Activated CD4-positive, alpha-beta T cell treated with anti-CD3 and anti-CD28 coated beads for 36 hours (primary cell): ENCODE measurements at places on chromosomes 6 and 20. TPM values are rescaled to one million over a fixed set of nuclear protein-coding genes. Genes with fewer than 3 reads are reported as not detected.

- no peak overlapping the region for H3K27ac ChIP-seq
- peaks cover 5% of the 10 kb centered on the region for H3K4me1 ChIP-seq
- peaks cover 5% of the 10 kb centered on the region for H3K36me3 ChIP-seq
- no peak for DNase-seq
- H3K4me3 ChIP-seq: no peak overlapping the region
Observed at GRCh38 chr6:13368731-13369115, 40.4 kb upstream of the TBC1D7 start.

GRCh38 chr6:25172819-25173218 lies 106.4 kb upstream of the CARMIL1 start:
- peaks cover 34% of the 10 kb centered on the region for H3K4me1 ChIP-seq
- no peak overlapping the region for H3K27ac ChIP-seq
- no peak overlapping the region for H3K4me3 ChIP-seq
- no peaks in the 10 kb centered on the region for H3K27me3 ChIP-seq
- no peaks in the 10 kb centered on the region for H3K36me3 ChIP-seq
- no peak for DNase-seq

FUT9 gene
- total RNA-seq: not detected

HLA-DPA1 gene
- 13.3 TPM for total RNA-seq

LPA gene
- total RNA-seq: not detected

GRCh38 chr6:78810146-78810545 lies 57.2 kb upstream of the IRAK1BP1 start:
- no peak for DNase-seq
- no peaks in the 10 kb centered on the region for H3K4me1 ChIP-seq
- peaks cover 19% of the 10 kb centered on the region for H3K27me3 ChIP-seq
- no peaks in the 10 kb centered on the region for H3K36me3 ChIP-seq
- H3K4me3 ChIP-seq: no peak overlapping the region
- H3K27ac ChIP-seq: no peak overlapping the region

EPHA7 gene
- total RNA-seq: not detected

DNA sequence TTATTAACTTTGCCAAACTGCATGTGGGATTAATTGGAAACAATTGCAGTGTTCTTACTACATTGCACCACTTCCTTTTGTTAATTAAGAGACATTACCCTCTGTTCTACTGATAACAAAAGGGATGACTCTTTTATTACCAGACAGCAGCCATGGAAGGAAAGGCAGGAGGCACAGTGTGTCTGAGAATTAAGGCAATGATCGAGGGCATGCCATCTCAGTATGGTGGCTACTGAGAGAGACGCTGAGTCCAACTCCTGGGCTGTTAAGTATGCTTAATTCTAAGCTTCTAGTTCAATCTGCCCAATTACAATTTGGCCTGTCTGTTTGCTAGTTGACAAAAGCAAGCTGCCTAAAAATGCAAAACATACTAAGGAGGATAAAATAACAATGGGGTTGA lies 227.4 kb downstream of the PHACTR1 start:
- H3K4me1 ChIP-seq: peaks cover 3% of the 10 kb centered on the region
- no peak overlapping the region for H3K27ac ChIP-seq
- H3K4me3 ChIP-seq: no peak overlapping the region

DNA sequence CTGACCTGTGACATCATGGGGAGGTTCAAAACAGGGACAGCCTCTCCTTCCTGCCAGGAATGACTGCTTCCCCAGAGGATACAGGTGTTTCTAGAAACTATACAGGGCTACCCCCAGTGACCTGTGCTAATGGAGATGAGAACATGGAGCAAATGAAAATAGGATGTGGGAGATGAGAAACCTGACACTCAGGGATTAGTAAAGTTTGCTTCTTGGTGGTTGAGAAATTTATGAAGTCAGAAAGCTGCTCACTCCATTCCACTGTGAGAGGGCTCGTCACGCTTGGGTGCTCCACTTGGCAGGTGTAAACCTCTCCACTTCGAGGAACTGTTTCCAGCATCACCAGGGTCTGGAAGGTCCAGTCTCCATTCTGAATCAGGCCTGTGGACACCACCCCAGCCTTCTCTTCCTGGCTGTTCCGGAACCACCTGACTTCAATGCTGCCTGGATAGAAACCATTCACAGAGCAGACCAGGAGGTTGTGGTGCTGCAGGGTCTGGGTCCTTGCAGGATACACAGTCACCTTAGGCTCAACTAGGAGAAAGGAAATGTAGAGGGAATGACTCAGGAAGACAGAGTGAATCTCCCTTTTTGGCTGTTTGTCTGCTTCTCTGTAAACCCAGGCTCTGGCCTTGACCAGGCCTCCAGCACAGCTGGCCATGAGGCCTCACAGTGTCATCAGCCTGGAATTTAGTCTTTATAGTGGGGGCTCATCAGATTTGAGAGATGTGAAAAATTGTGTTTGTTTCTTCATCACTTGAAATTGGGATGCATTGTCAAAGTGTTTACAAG lies 10.8 kb downstream of the HLA-DRB5 start:
- DNase-seq: no peak
- H3K27me3 ChIP-seq: no peaks in the 10 kb centered on the region
- no peaks in the 10 kb centered on the region for H3K4me1 ChIP-seq
- no peak overlapping the region for H3K4me3 ChIP-seq
- no peaks in the 10 kb centered on the region for H3K36me3 ChIP-seq
- H3K27ac ChIP-seq: no peak overlapping the region

DNA sequence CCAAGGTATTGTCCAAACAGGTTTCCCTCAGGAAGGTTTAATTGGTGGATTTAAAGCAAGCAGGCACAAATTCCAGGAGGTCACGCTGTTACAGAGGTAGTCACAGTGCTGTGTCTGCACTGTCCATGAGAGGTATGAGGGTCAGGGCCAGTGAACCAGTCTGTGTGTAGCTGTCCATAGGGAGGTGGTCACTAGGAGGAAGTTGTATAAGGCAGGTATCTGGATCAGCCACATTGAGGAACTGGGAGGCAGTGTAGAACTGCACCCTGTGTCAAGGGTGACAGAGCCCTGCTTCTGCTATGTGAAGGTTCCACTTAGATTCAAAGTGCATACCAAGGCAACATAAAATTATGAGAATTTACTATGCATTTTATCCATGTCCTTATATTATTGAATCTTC lies 73.3 kb downstream of the MAP3K4 start:
- H3K36me3 ChIP-seq: peaks cover 5% of the 10 kb centered on the region
- H3K27ac ChIP-seq: no peak overlapping the region
- H3K27me3 ChIP-seq: no peaks in the 10 kb centered on the region

- DNase-seq: no peak
- no peak overlapping the region for H3K4me3 ChIP-seq
- no peak overlapping the region for H3K27ac ChIP-seq
- H3K36me3 ChIP-seq: peaks cover 11% of the 10 kb centered on the region
Observed at GRCh38 chr6:33791620-33792019, 2.7 kb upstream of the LEMD2 start.

SH3BGRL2 gene
- 0.43 TPM for total RNA-seq

BPIFA2 gene
- total RNA-seq: not detected

SNAP91 gene
- total RNA-seq: not detected
